Activated gamma-delta T cell treated with Interleukin-2 at 50 U/mL for 16 hours (primary cell): ENCODE measurements at places on chromosomes 13 and 19.

GRCh38 chr13:99884913-99885312 lies 86.7 kb downstream of the ZIC5 start:
- DNase-seq: no peak

GRCh38 chr13:113105032-113105920 lies at the start of gene F7:
F7 (plus strand) TSS chr13:113105791; CDS start chr13:113105842, 51 bp downstream.
- DNase-seq: no peak

GRCh38 chr13:87536899-87537298 lies 134.3 kb upstream of the SLITRK5 start:
- no peak for DNase-seq

DNA sequence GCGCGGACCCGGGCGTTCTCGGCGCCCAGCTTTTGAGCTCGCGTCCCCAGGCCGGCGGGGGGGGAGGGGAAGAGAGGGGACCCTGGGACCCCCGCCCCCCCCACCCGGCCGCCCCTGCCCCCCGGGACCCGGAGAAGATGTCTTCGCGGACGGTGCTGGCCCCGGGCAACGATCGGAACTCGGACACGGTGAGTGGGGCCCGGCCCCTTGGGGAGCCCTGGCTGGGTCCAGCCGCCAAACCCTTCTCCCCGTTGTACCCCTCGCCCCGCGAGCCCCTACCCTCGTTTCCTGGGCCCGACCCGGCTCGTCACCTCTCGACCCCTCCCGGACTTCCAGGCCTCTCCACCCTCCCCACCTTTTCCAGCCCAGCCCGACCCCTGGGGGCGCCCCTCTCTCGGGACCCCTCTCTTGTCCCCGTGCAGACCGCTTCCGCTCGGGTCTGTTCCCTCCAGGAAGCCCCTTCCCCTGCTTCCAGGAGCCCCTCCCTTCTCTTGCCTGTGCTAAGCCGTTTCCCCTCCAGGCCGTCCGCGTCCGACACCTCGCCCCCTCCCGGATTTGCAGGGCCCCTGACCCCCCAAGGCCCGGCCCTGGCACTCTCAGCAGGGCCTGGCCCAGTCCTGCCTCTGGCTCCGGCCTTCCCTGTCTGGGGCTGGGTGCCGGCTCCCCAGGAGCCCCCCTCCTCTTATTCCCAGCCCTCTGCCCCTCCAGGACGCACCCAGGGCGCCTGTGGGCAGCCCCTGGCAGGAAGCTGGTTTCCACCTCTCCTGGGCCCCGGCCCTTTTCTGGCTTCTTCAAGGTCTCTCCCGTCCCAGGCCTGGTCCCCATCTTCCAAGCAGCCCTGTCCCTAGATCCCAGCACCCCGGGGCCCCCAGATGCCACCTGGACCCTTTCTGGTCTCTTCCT lies 632 bp downstream of the MARK4 start:
- DNase-seq: no peak

DNA sequence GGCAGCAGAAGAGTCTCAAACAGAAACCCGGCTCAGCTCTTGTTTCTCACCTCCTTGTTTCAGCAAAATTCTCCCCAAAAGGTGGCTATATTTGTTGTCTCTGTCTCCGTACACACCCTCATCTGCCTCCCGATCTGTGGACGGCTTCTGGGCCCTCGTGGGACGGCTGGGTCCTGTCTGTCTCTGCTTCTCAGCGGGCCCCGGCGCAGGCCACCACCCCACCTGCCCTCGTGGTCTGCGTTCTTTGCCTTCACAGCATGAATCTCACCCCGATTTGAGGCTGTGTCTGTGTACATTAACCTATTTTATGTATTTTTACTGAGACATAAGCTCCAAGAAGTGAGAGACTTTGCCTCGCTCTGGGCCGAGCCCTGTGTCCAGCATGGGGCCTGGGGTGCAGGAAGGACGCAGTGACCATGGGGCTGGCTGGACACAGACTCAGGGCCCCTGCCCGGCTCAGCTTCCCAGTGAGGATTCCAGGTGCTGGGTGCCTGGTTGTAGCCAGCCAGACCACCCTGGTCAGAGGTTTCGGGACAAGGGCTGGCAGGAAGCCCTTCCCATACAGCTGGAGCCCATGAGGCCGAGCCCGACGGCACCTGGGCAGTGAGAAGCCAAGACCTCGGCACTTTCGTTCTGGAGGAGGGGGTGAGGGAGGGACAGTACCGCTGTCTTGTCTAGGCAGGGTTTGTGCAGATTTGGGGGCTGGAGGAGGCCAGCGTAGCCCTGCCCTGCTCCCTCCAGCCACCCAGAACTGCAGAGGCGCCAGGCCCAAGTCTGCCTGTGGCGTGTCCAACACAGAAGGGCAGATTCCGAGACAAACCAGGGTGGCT lies 78.5 kb upstream of the MCF2L start:
- DNase-seq: no peak
